HEK293T (cell line): ENCODE measurements at places on chromosomes 4 and X.
A peak's percentile ranks its signal among the peaks of the same experiment; 100 is the strongest.

- no peak for DNase-seq
Observed at GRCh38 chrX:74324131-74324530, 20.2 kb downstream of the ZCCHC13 start.

DNA sequence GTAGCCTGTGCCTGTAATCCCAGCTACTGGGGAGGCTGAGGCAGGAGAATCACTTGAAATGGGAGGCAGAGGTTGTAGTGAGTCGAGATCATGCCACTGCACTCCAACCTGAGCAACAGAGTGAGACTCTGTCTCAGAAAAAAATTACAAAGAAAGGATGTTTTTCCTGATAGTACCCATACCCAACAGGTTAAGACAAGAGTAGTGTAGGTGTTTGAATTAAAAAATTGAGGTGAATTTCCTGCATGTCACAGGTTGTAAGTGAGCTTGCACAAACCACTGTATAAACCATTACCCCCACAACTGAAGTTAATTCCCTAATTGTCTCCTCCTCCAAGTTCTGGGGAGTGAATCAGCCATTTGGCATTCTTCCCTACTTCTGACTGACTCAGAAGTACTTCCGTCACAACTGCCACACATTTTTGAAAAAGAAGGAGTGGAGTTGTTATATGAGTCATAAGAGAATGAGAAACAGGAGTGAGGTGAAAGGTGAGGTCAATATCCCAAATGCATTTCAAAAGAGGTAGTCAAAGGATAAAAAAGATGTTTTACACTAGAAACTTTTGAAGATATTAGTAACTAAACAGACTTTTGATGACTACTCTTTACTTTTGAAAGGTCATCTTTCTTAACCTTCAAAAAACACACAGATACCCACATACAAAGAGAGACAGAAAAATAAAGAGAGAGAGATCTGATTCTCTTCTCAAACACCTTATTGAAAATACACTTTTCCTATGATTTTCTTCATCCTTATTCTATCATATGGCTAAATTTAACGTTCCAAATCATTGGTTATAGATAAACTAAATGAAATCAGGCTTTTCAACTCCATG lies 134.5 kb downstream of the BTC start:
- DNase-seq: no peak

- DNase-seq: peak; percentile 8
Observed at GRCh38 chr4:186472948-186473347, 82.4 kb downstream of the MTNR1A start.

- peak; percentile 19 for DNase-seq
Observed at GRCh38 chr4:138182838-138183426, 59.2 kb downstream of the SLC7A11 start.

- DNase-seq: peak; percentile 85
Observed at GRCh38 chr4:7843831-7844593, 95.6 kb downstream of the AFAP1 start.

DNA sequence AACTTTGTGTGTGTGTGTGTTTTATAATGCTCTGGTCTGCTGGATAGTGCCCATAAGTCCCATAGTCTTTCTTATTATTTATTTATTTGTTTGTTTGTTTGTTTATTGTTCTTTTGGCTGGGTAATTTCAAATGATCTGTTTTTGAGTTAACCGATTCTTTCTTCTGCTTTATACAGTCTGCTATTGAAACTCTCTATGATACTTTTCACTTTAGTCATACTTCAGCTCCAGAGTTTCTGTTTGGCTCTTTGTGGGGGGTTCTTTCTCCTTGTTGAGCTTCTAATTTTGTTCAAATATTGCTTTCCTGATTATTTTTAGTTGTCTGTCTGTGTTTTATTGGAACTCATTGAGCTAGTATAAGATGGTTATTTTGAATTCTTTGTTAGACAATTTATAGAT lies 10.0 kb downstream of the CXCL3 start:
- no peak for DNase-seq

DNA sequence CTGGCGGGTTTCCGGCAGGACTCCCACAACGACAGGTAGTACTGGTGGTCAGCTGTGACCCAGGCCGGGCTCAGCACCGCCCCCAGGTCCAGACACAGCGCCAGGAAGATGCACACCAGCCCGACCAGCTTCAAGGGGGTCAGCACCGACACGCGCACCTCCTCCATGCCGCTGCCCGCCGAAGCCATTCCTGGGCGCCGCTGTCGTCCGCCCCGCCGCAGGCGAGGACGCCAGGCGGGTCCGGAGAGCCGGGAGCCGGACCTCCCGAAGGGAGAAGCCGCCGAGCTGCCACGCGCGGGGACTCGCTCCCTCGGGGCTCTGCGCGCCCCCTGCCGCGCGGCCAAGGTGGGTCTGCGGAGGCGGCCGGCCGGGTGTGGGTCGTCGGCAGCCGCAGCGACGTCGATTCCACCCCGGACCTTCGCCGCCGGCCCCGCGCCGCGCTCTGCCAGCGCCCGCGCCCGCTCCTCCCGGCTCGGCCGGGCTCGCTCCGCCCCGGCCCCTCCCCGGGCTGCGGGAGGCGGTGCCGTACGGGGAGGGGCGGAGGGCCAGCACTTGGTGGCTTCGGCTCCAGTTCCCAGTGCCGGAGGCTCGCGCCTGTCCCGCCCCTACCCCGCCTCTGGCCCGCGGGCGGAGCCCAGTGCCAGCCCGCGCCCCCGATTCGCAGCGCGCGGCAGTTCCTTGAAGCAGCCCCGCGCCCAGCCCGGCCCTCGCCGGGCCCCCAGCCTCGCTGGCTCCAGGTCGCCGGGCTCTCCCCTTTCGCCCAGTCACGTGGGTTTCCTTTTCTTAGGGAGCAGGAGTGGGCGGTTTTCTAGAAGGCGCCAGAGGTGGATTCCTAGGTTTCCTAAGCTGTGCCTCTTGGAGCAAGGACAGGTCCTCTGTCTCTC lies at the start of gene TMEM47:
TSS of gene TMEM47 (minus strand) at position 444 of the 884 bp plus-strand sequence. CDS start at position 188, 256 bp downstream.
- peak; percentile 71 for DNase-seq

DNA sequence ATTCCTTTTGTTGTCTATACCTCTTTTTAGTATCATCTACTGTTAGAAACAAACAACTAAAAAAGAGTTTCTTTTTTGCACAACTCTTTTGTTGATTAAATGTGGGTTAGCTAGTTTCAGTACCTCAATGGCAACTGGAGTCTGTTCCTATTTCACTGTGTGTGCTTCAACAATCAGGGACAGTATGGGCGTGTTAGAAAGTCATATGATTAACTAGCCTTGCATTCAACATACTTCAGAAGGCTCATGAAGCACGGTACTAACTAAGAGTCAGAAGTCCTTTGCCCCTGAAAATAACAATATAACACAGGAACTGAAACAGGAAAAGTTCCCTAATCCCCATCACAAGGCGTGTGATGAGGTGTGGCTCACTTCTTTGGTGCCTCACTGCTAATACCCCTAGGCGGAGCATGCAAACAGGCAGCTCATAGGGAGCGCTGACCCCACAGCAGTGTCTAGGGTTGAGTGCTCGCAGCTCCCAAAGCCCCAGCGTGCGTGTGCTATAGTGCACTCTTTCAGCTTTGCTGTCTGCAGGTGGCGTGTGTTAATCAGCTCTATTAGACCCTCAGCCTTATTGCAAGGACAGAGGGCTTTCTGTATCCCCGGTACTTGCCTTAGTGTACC lies 203.1 kb upstream of the NDST3 start:
- DNase-seq: no peak

DNA sequence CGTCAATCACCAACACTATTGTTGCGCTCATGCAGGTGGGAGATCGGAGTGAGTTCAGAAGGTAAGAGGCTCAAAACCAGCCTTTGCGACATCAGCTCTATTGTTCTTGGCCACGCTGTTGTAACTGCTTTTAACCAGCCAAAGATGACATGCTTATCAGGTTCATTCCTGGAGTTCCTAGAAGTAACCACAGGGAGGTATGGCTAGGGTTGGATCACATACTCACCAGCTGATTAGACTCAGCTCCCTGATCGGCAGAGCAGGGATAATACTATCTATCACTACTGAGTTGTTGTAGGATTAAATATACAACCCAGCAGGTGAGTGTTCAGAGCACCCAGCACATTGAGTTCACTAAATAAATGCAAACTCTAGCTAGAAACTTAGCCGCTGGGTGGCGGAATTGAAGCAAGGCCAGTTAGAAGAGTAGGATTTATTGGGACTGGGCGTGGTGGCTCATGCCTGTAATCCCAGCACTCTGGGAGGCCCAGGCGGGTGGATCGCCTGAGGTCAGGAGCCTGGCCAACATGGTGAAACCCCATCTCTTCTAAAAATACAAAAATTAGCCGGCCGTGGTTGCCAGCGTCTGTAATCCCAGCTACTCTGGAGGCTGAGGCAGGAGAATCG lies 12.4 kb downstream of the SLC34A2 start:
- peak; percentile 43 for DNase-seq

- no peak for DNase-seq
Observed at GRCh38 chr4:84778041-84778440, 188.4 kb downstream of the WDFY3 start.

GRCh38 chr4:157104541-157104940 lies 28.6 kb downstream of the GLRB start:
- no peak for DNase-seq

GRCh38 chr4:23921447-23921845 lies 31.6 kb upstream of the PPARGC1A start:
- no peak for DNase-seq

DNA sequence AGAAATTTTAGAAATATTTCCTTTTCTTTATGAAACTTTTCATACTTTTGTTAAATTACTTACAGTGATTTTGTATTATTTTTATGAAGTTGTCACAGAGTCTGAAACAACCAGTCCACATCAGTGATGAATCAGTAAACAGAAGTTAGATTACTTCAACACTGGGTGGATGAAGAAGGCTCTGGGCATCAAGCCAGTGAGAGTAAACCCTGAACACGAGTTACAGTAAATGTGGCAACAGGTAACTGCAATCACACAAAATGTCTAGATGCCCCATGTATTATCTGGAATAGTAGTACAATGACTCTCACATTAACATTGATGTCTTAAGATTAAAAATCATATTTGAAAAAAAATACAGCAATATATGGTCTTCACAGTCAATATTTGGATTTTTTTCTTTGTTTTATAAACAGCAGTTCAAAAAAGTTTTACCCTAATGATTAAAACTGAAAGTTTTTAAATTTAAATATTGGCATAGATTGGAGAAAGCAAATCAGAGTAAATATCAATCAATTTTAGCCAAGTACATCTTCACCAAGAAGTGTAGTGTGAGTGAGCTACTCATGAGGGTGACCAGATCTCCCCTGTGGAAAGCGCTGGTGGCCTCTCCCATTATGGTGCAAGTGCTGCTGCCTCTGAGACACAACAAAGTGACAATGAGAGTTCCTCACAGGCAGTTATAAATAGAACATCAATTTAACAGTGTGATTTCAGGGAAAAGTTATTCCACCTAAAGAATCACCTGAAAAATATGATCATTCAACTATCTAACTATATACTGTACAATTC lies 63.2 kb upstream of the UGT2B7 start:
- no peak for DNase-seq

DNA sequence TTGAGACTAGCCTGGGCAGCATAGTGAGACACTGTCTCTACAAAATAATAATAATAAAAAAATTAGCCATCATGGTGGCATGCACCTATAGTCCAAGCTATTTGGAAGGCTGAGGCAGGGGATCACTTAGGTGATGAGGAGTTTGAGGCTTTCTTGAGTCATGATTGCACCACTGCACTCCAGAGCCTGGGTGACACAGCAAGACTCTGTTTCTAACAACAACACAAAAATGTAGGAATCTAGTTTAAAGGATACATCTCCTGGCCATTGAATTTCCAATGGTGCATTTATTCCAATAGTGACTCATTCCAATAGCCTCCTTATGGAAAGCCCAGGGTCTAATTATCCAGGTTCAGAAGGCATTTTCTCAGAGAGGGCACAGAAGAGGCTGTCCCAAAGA lies 21.9 kb upstream of the HERC6 start:
- no peak for DNase-seq

GRCh38 chr4:187685247-187685646 lies 310.3 kb upstream of the ZFP42 start:
- no peak for DNase-seq

GRCh38 chr4:97587912-97588311 lies 555.4 kb downstream of the STPG2 start:
- DNase-seq: no peak

- peak; percentile 17 for DNase-seq
Observed at GRCh38 chr4:186724058-186724863, 605 bp upstream of the FAT1 start.

DNA sequence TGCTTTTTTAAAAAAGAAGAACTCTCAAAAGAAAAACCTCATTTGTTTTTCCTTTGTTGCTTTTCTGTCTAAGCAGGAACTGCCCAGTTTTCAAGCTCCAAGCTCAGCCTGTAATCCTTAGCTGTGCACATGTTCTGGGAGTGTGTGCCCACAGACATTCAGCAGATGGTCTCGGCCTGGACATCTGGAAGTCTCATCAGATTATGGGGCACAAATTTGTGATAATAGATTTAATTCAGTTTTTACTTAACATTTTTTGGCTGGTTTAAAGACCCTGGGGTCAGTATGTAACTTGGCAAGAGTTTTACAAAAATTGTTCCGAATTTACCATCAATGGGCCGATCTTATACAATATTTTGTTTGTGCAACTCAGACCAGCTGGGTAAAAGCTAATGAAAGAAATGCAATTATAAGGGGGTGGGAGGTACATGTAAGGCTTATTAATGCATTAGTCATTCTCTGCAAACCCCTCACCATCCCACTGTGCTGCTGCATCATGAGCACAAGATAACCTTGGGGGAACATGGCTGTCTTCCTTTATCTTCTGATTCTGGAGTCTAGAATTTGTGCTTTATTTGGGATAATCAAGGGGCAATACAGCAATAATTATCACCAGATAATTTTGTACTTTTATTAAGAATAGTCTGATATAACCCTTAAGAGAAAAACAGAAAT lies 86.9 kb upstream of the PHOX2B start:
- no peak for DNase-seq

DNA sequence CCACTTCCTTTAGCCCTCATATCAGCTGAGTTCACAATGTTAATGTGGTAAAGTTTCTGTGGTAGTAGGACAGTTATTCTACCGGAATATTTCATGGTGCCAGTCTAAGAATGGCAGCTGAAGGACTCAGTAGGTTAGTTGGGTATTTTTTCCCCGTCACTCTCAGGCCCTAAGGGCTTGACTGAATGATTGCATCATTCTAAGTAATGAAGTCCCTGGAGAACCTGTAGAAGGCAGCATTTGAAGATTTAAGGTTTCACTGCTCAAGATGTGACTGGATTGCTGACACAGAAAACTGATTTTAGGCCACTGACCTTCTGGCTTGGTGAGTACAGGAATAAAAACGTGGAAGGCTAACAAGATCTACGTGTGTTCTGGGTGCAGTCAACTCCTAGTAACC lies 657.3 kb downstream of the PCDH19 start:
- DNase-seq: no peak

DNA sequence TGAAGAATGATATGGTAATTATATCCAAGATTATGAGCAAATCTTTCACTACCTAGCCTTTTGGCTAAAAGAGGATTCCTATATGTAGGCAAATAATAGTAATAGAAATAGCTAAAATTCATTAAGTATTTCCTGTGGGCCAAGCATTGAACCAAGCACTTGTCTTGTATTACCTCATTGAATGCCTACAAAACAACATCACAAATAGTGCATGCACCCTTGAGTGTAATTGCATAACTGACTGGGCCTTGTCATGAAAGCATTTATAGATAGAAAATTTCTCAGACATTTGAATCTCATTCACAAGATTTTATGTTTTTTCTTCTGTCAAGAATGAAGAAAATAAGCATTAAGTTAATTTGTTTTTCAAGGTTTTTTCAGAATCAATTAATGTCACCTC lies 3.9 kb upstream of the HPGDS start:
- DNase-seq: no peak
